ENCODE measurements at places on chromosomes 12 and 14.

DNA sequence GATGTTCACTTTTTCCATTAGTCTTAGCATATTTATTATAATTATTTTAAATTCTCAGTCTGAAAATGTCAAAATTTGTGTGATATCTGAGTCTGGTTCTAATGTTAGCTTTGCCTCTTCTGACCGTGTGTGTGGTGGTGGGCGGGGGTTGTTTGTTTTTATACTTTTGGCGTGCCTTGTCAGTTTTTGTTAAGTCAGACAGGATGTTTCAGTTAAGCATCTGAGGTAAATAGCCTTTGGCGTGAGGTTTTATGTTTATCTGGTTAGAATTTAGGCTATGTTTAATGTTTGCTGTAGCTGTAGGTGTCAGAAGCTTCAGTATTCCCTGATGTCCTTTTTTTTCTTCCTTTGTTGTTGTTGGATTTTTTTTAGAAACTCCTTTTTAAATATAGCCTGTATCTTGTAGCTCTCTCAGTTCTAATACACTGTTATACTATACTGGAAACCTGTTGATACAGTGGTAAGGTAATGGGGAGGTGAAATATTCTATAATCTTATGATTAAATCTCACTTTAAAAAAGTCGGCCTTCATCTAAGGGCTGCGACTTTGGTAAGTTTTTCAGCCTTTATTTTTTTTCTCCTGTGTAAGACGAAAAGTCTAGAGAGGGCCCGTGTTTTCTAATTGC, 111.6 kb downstream of the SCAF11 start:
- DNase-seq, result no peak

DNA sequence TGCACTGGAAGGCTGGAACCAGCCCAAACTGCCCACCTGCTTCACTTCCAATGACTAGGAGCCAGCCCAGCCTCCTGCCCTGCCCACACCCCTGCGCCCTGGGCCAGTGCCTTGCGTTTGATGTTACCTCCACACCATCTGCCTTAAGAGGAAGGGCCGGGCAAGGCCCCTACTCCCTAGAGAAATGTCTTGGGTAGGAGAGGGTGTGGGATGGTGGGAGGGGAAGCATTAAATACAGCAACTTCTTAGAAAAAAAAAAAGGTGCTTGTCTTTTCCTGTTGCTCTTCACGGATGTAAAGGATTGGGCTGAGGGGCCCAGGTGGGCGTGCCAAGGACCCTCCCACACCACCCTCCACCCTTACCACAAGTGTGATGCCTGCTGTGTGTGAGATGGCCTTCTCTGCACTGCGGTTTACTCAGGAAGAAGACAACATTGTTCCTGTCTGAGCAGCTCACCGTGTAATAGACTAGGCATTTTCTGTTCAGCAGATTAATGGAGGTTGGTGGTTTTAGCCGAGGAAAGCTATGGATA, 99.9 kb downstream of the NINJ2 start:
- DNase-seq, result no peak

DNA sequence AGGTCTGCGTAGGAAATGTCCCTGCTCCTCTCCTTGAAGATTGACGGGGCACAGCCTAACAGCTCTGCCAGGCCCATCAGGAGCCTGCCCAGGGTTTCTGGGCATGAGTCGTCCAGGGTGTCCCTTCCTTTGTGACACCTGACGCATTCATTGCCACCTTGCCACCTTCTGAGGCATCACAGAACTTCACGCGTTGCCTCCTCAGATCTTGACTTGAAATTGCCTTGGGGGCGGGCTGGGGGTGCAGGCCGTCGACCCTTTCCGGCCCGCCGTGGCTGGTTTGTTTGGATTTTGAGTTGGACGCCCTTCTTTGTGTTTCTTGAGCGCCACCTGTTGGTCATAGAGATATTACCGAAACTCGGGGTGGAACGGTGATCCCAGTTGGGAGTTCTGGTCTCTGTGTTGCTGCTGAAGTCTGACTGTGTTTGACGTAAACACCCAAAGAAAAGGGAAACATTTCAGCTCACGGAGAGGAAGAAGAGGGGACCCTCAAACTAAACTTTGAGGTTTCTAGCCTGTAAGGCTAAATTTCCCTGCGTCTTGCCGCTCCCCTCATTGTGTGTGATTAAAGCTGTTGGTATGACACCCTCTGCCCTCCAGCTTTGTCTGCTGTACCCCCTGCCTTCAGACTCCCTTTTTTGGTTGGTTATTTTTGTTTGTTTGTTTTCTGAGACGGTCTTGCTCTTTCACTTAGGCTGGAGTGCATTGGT, 44.6 kb downstream of the MLXIP start:
- peak; percentile 46 for DNase-seq

DNA sequence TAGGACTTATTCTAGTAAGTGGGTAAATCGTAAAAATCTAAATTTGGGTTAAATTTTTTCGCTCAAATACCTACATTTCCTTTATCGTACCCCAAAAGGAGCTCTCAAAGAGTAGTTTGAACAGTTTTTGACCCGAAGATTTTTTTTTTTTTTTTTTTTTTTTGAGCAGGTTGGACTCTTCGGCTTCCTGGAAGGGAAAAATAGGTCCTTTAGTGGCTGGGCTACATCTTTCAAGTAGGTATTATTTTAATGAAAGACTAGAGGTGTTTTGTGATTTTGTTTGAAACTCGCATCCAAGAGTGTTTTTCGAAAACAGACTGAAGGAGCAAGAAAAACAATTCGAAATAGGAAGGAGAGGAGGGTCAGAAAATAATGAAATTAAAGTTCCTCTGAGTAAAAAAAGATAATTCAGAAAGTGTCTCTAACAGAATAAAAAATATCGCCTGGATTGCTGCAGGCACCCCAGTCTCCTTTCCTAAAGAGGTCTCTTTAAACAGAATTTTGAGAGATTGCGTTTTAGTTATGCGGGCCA, 6.0 kb downstream of the CDKN1B start:
- no peak for DNase-seq

DNA sequence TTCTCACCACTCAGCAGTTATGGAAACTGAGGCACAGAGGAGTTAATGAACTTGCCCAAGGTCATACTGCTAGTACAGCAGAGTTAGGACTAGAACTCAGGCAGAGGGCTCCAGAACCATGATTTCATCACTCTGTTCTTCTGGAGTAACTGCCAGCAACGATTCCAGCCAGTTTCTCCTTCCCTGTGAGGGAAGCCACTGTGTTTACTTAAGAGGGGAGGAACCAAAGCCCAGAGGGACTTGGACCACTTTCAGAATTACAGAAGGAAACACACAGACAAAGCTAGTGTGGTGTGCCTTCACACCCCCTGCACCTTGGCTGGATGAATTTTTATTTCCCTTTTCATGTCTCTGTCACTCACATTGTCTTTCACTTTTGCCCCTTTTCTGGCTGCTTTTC, 398.2 kb downstream of the DPF3 start:
- DNase-seq, result no peak

DNA sequence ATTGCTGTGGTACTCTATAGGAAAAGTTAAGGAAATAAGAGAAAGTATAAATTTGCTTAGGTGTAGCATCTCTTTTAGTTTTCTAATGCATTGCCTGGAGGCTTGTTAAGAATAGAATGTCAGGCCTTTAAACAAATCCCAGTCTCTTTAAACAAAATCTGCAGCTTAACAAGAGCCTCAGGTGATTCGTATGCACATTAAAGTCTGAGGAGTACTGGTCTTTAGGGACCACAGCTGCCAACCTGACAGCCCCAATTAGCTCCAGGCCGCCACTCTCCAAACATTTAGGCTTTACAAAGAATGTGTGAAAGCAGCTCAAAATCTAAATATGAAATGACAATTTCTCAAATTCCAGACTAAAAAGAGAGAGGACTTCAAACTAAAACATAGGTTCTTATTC, 35.7 kb downstream of the PAWR start:
- no peak for DNase-seq

- DNase-seq, result no peak
Measured at GRCh38 chr12:98058838-98059237, 456.6 kb upstream of the TMPO start.

GRCh38 chr14:66216763-66217162, 269.4 kb upstream of the CCDC196 start:
- DNase-seq, result no peak

DNA sequence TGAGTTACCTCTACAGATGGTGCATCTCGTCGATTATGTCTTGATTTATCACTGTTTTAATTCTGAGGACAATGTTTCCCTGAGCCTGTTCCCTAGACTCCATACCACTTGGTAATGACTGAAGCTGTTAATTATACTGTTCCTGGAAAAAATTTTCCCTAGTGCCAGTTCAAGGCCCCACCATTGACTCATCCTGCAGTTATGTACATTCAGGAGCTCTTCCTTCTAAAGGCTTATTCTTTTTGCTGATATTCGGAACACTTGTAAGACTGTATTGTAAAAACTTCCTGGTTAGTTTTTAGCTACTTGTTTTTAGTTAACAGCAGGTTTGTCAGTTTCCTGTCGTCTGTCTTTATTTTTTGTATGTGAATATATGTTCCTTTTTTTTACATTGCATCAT, 30.4 kb upstream of the PPP2R5E start:
- DNase-seq, result no peak

- DNase-seq, result no peak
Measured at GRCh38 chr12:1115484-1116231, 124.6 kb downstream of the ERC1 start.

GRCh38 chr14:26963711-26964110, 365.9 kb upstream of the NOVA1 start:
- no peak for DNase-seq

DNA sequence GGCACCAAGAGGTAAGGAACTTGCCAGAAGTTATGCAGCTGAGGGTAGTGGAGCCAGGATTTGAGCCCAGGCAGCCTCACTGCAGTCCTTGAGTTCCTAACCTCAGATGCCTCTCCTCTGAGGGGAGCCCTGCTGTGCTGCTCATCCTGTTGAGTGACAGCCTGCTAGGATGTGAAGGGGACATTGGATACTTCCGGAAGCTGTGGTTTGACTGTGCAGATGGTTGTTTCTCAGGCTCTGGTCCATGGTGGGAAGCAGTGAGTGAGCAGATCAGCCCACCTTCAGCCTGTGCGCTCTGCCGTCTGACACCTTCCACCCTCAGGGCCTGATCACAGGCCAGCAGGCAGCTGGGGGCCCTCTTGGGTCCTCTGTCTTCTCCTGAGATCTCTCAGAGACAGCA, 253.2 kb downstream of the CACNA1C start:
- DNase-seq, result no peak

DNA sequence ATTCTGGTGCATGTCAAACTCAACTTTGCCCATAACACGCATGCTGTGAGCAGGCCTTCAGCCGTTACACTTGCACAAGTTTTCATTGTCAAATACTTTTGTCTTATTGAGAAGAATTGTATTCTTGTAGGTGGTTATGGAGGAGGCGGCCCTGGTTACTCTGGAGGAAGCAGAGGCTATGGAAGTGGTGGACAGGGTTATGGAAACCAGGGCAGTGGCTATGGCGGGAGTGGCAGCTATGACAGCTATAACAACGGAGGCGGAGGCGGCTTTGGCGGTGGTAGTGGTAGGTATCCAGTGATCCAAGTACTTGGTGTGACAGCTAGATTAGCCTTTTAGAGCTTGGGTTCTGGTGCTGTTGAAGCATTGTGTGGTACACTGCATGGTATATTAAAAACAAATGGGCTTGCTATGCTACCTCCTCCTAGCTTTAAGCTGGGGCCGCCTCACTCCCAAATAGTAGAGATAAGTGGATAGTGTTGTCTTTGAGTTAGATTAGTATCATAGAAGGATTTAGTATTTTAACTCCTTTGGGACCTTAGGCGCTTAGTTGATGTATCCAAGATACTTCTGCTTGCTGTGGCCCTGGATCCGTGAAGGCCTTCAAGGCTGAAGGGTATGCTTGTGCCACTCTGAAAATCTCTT, 2.5 kb downstream of the HNRNPA1 start:
- no peak for DNase-seq

DNA sequence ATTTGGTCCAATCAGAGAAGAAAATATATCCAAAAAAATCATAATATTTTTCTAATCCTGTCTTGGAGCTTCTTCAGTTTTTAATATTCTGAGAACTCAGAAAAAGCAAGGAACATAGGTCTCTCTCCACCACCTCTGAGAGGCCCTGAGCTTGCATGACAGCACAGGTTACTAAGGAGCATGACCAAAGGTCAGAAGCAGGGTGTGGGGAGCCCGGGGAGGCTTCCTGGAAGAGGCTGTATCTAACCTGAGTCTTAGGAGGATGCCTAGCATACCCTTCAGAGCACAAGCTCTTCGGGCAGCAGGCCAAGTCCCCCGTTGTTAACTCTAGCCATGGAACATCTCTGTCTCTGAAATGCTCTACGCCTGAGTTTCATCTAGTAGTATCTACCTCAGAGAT, 15.7 kb upstream of the STON2 start:
- no peak for DNase-seq

GRCh38 chr14:28772613-28773012, 6.0 kb downstream of the FOXG1 start:
- DNase-seq, result no peak
